ENCODE measurements at places on chromosomes 2 and 18.

DNA sequence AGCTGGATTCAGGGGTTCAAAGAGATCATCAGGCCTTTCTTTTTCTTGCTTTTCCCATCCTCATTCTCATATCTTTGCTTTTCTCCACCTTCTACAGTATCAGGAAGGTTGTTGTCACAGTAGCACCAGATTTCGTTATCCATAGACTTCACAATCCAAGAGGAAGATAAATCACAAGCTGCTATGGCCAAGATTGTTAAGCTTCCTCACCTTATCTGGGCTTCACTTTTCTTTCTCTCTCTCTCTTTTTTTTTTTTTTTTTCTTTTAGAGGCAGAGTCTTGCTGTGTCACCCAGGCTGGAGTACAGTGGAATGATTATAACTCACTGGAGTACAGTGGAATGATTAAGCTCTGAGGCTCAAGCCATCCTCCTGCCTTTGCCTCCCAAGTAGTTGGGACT is 93.5 kb downstream of the TTC27 start:
- DNase-seq, result no peak

GRCh38 chr2:199663157-199663556 is 187.8 kb downstream of the FTCDNL1 start:
- DNase-seq, result no peak

GRCh38 chr18:12554796-12555388 is 103.0 kb downstream of the SPIRE1 start:
- DNase-seq, result no peak

DNA sequence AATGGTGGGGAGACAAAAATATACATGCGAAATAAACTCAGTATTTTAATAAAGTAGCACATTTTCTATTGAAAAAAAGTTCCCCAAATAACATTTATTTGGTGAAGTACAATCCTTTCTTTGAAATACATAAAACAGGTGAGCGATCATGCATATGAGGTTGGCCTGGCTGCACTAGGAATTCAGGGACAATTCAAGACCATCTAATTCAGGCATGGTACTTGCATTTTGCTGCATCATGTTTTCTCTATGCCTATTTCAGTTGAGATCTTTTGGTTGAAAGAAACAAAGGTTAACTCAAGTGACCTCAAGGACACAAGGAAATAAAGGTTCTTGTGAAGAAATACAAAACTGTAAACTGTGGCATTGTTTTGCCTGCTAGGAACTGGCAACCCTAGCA is 19.8 kb upstream of the TAF4B start:
- no peak for DNase-seq

DNA sequence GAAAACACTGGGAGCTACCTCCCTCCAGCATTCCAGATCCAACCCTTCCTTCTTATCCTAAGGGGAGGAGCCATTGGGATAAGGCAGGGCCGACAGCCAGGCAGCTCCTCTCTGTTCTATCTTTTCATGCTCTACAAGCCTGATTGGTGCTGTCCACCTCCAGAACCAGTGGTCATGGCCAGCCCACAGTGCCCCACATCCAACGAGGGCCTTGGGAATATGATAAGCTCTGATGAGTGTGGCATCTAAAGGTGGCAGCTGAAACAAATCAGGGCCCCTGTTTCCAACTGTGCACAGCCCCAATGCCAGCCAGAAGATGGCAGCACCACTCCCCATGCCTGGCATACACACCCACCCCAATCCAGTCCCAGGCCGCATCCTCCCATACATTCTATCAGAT is 329.3 kb downstream of the C1D start:
- DNase-seq, result peak; percentile 20

DNA sequence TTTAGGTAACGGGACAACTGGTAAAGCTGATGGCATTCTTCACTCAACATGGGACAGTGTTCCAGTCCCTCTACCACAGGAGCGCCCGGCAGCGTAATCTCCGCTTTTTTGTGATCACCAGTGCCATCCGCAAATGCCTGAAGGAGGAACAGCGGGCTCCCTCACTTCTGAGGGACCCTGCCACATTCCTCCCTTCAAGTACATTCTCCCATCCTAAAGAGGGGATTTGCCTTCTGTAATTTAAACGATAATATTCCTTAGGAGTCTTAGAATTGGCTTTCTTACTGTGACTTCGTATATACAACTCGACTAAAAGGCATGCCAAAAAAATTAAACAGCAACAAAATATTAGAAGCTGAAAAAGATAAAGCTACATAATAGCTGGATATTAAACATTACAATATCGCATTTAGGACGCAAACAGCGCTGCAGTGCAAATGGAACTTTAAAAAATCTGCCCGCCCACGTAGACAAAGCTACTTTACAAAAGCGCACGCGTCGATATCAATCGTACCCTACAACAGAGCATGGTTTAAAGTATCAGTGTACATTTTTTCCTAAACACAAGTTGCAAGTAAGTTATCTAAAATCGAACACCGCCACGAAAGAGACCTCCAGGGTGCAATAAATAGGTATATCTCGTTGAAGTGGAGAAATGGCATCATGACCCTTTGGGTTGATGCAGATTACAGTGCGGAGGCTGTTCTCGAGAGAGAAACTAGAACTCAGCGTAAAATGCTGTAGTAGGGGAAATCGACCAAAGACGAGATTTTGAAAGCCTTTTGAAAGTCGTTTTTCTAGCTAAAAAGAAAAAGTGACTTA is 2.3 kb upstream of the VSNL1 start:
- peak; percentile 49 for DNase-seq

DNA sequence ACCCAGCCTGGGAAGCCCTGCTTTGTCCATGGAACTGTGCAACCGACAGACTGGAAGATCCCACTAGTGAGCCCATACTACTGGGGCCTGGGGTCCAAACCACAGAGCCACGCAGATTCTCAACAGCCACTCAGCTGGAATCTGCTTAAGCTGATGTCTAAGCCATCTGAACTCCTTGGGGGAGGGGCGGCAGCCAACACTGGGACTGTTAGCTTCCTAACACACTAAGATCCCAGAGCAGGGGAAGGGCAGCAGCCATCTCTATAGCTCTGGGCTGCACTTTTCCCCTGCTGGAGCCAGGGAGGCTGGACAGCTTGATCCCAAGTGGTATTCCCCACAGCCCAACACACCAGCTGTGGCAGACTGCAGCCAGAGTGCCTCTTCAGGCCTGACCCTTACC is 118.3 kb downstream of the RPRM start:
- DNase-seq, result no peak

DNA sequence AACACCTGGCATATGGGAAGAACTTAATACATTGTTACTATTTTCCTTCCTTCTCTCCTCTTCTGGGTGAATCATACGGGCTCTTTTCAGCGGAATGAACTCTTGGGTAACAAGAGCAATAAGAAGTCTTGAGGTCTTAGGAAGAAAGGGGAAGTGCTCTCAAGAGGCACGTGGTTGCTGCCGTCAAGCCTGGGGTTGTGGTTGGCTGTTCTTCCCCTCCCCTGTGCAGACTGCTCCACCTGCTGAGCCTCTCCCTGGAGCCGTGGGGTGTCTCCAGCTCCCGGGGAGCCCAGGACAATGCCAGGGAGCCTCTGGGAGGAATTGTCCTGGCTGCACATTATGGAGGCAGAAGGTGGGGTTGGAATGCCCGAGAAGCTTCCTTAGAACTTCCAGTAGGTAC is 19.4 kb downstream of the TOGARAM2 start:
- DNase-seq, result peak; percentile 48

GRCh38 chr2:233227346-233227978 is 24.0 kb upstream of the ATG16L1 start:
- DNase-seq, result no peak

GRCh38 chr2:27802547-27802946 is 31.0 kb downstream of the MRPL33 start:
- DNase-seq, result no peak

GRCh38 chr2:154527962-154528361 is 170.5 kb upstream of the KCNJ3 start:
- no peak for DNase-seq

- DNase-seq, result no peak
Measured at GRCh38 chr2:190634381-190634780, 14.5 kb upstream of the NAB1 start.

DNA sequence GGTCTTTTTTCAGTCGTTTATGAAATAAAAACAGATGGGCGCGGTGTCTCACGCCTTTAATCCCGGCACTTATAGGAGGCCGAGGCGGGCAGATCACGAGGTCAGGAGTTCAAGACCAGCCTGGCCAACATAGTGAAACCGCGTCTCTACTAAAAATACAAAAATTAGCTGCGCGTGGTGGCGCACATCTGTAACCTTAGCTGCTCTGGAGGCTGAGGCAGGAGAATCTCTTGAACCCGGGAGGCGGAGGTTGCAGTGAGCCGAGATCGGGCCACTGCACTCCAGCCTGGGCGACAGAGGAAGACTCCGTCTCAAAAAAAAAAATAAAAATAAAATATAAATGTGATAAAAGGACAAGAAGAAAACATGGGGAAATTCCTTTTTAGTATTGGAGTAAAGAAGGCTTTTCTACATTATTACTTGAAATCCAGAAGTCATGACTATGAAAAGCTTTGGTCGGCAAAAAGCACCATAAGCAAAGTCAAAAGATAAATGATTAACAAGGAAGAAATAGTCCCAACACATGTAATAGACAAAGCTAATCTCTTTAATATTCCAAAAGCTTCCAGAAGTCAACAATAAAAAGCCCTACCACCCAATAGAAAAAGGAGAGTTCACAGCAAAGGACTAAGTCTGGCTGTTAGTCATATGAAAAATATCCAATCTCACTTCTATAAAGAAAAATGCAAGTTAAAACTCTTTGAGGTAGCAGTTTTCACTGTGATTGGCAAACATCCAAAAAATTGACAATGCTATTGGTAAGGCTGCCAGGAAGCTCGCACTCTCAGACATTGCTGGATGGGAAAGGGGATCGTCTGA is 1.4 kb upstream of the FAM168B start:
- DNase-seq, result no peak

GRCh38 chr2:176147800-176148496 is 3.4 kb upstream of the HOXD4 start:
- DNase-seq, result peak; percentile 27

GRCh38 chr2:133292259-133292658 is 276.0 kb downstream of the NCKAP5 start:
- DNase-seq, result no peak

DNA sequence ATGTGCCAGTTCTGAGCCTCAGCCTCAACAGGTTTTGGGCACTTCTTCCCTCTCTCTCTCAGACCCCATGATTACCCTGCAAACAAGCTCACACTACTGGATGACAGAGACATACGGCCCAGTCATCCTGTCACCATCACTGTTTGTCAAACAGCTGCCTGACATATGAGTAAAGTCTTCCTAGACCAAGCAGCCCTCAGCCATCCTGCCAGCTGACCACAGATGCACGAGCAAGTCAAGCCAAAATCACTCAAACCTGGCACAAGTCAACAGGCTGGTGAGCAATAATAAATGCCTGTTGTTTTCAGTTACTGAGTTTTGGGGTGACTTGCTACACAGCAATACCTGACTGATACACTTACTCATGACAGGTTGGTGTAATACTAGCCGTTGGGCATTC is 75.5 kb upstream of the KLF7 start:
- DNase-seq, result no peak

DNA sequence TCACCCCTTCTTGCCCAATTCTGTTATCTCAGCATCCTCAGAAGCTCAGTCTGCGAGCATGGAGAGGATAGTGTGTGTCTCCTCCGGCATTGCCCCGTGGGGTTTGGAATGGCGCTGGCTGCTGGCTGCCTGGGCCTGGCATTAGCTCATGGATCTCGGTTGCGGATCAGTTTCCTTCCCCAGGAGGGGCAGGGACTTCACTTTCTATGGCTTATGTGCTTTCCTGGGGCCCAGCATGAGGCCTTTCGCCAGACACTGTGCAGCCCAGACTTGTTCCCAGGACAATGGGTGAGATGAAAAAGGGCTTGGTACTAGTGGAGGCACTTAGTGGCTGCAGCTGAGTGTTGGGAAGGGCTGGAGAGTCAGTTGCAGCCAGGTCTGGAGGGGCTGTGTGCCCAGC is 143.3 kb downstream of the GLI2 start:
- DNase-seq, result no peak

GRCh38 chr2:52258038-52258437 is 1226.1 kb upstream of the NRXN1 start:
- DNase-seq, result no peak

- no peak for DNase-seq
Measured at GRCh38 chr18:54873884-54874255, 45.6 kb downstream of the RAB27B start.

DNA sequence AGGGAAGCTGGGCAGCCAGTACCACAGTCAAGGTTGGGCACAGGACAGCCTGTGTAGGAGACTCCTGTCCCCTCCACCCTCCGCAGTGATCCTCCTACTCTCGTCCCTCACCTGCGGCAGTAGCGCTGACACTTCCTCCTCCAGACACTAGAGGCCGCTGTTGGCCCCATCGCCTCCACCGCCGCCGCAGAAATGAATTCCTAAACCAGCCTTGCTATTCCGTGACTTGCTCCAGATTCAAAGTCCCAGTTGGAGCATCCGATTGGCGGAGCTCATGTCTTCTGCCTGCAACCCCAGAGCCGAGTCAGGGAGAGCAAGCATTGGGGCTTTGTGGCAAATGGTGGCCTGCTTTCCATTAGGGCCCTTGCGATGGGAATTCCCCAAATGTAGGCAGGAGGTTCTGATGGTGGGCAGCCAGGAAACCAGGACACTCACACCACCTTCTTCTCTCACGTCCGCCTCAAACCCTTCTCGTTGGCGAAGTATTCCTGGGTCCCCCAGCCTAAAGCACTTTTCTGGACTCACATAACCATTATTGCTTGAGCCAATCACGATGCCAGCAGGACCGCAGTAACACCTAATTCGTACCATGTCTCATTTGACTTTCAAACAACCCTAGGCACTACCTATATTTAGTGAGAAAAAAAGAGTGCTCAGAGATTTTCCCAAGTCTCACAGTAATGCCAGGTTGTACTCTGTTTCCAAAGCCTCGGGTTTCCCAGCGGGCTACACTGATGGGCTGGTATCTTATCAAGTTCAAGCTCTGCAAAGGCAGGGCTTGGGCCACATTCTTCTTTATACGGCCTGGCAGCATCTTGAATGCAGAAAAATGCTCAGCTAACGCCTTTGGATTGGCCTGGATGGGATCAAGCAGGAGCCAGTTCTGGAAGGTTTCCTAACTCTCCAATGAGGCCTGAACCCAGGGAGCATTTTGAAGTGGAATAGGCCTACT is 1.2 kb upstream of the DNAJB2 start:
- DNase-seq, result peak; percentile 89

DNA sequence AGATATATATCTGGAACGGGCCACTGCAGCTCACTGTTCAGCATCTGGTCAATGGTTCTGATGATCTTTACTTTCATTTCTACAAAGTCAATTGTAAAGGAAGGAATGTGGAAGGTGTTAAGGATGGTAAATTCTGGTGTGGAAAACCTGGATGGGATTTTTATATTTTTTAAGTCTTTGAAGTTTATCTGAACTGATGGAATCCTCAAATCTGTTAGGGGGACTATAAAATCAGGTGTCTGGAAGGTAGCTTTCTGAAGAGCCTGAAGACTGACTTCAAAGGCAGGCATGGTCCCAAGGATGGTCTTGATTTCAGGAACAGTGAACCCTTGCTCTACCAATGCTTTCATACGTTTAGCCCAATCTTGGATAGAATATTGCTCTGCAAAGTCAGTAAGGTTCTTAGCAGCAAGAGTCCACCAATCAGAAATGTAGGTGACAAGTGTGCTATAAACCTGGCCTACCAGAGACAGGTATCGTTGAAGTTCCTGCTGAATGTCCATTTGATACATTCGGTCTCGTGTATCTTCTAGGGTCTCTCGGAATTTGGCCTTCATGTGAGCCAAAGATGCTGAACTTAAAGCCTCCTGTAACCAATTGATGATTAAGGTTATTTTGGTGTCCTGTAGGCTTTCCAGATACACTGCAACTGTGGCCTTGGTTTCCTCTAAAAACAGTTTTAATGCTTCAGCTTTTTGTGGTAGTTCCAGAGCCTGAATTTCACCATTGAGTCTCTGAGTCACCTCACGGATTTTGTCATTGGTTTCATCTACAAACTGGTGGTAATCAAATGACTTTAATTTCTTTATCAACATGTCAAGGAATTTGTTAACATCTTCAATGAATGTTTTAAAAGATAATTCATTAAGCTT is 34.8 kb downstream of the APOB start:
- no peak for DNase-seq
